ENCODE measurements at places on chromosomes 2 and 18.
A peak's percentile ranks its signal among the peaks of the same experiment; 100 is the strongest.

- H3K4me1 ChIP-seq, result peaks cover 4% of the 10 kb centered on the region
- H3K27me3 ChIP-seq, result no peaks in the 10 kb centered on the region
- DNase-seq, result no peak
- H3K36me3 ChIP-seq, result no peaks in the 10 kb centered on the region
- no peak overlapping the region for H3K27ac ChIP-seq
These were observed 17.3 kb upstream of the FZD5 start for GRCh38 chr2:207787017-207787416.

- H3K4me1 ChIP-seq, result peaks cover 20% of the 10 kb centered on the region
- H3K27ac ChIP-seq, result peak overlapping the region; percentile 87
- no peaks in the 10 kb centered on the region for H3K27me3 ChIP-seq
- peak; percentile 51 for DNase-seq
- H3K4me3 ChIP-seq, result peak overlapping the region; percentile 93
- H3K36me3 ChIP-seq, result no peaks in the 10 kb centered on the region
These were observed 1.1 kb downstream of the ITGAV start for GRCh38 chr2:186590759-186591505.

- H3K27me3 ChIP-seq, result no peaks in the 10 kb centered on the region
- H3K36me3 ChIP-seq, result no peaks in the 10 kb centered on the region
- H3K27ac ChIP-seq, result no peak overlapping the region
- no peak for DNase-seq
These were observed 17.4 kb upstream of the SLC35G4 start for GRCh38 chr18:11591957-11592356.

DNA sequence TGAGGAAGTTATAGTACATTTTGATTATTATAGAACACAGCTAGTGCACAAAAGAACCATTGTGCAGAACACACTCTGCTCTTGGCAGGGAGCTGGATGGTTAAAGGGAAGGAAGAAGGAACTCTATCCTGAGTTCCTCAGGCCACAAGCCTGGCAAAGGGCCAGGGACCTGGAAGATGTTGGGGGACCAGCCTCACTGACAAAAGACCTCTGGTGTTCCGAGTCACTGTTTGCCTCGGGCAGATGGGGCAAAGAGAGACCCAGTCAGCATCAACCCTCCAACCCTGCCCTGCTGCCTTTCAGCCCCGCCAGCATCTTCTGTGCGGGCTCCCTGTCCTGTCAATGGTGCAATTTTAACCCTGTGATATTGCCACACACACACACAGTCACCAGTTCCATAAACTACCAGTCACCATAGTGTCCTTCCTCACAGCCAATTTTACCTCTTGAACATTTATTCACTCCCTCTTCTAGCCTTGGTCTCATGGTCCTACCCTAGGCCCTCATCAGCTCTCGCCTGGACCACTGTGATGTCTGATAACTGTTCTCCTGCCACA is 21.9 kb downstream of the NEMP2 start:
- peaks cover 9% of the 10 kb centered on the region for H3K4me1 ChIP-seq
- DNase-seq, result no peak
- H3K36me3 ChIP-seq, result peaks cover 17% of the 10 kb centered on the region
- no peaks in the 10 kb centered on the region for H3K27me3 ChIP-seq
- H3K27ac ChIP-seq, result no peak overlapping the region

All from common myeloid progenitor, CD34-positive (primary cell).